ENCODE measurements at places on chromosomes 2 and 18.

DNA sequence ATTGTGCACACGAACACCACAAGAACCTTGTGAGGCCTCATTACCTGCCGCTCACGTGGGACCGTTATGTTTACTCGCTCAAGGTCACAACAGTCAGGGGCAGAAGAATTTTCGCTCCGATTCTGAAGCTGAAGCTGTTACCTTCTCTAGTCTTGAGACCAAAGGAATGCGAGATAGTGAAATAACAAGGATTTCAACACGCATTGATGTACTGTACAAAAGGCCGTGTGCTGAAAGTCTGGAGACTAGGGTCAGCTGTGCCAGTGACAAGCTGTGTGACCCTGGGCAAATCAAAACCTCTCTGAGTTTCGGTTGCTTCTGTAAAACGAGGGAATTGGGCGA lies 583 bp downstream of the NEMP2 start:
- DNase-seq, result no peak

DNA sequence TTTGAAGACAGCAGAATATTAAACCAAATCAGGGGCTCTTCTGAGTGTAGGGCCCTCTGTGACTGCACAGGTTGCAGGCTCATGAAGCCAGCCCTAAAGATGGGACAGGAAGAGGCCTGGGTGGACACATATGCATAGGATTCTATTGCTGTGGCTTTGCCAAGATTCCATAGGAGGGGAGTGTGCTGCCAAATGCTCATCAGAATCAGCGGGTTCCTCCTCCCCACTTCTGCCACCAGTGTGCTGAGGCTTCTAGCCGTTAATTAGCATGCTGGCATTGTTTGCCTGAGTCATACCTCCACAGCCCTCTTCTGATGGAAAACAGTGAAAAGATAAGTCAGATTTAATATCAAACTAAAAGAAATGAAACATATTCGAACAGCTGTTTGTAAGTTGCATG lies 103.9 kb upstream of the TMEFF2 start:
- no peak for DNase-seq

GRCh38 chr2:175363699-175364098 lies 182.2 kb upstream of the ATP5MC3 start:
- DNase-seq, result no peak

DNA sequence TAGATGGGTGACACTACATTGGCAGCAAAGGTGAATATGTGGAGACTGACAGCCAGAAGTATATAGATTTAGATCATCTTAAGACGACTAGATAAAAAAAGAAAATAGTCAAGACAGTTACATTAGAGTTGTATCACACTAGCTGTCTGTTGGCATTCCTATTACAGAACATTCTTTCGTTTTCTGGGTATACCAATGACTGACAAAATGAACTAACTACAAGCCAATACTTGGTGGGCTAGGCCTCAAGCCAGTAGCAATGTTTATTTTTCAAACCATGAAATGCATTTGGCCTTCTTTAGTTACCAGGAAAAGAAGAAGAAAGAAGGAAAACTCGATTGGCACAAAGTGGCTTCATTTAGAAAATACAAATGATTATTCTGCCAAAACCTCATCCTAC lies 944.9 kb upstream of the ZEB2 start:
- DNase-seq, result no peak

DNA sequence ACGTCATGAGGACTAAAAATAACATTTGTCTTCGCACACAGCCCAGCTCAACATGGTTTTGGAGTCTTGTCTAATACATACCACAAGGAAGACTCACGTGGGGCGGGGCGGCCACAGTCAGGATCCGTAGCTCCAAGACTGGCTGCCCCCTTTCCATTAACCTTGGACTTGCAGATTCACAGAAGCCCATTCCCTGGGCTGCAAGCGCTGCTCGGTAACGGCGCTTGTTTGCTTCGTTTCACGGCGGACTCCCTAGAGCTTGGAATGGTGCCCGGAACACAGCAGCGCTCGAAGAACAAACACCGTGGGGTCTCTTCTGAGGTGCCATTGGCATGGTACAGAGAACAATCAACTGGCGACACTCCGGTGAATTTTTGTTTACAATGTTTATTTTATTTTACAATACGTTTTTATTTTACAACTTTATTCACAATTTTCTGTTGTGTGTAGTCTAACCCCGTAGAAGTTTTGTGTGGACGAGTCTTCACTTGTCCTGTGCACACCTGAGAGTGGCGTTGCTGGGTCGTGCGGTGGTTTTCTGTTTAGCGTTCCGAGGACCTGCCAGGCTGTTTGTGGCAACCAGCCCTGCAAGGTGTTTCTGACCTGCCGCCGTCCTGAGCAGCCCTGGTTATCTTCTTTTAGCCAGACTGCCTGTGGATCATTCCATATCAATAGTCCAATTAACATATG lies 126.5 kb downstream of the GALR1 start:
- DNase-seq, result no peak

Data from stimulated activated naive CD8-positive, alpha-beta T cell treated with anti-CD3 and anti-CD28 coated beads, Interleukin-15, Interleukin-2, amounts not matched to agents 100 U/mL and 50 U/mL, for 24 hours (primary cell).